ENCODE measurements at places on chromosomes 5 and 9. TPM values are rescaled to one million over a fixed set of nuclear protein-coding genes. Genes with fewer than 3 reads are reported as not detected.
A peak's percentile ranks its signal among the peaks of the same experiment; 100 is the strongest.

Gene PAEP
- not detected for total RNA-seq

- DNase-seq: no peak
Measured at GRCh38 chr5:5062525-5063302, 77.4 kb upstream of the ADAMTS16 start.

Gene REEP5
- total RNA-seq: 15.7 TPM

- no peak for DNase-seq
Measured at GRCh38 chr9:79687131-79687447, 115.3 kb downstream of the TLE4 start.

GRCh38 chr5:60026161-60026560, 132.6 kb upstream of the PDE4D start:
- DNase-seq: no peak

DNA sequence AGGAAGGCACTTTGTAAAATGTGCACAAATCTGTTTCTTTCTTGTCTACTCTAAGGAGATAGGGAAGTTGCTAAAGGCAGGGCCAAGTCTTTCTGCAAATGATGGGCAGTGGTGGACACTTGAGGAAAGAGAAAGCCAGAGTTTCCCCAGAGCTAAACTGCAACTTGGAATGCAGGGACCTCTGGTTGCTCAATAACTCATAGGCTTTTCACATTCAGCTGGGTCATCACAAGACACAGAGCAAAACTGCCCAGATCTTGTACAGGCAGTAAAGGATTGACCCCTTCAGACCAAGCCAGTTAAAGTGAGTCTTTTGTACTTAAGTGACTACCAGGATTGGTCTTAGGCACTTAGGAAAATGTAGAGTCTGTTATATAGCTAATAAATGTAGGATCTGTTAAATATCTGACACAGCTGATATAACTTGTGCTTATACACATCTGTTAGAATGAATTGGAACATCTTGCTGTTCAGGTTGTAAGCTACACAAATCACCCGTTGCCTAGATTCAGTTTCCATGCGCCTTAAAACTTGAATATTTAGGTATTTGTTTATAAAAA, 13.5 kb upstream of the AGXT2 start:
- no peak for DNase-seq

- no peak for DNase-seq
Measured at GRCh38 chr5:10480237-10480985, 38.7 kb downstream of the ROPN1L start.

DNA sequence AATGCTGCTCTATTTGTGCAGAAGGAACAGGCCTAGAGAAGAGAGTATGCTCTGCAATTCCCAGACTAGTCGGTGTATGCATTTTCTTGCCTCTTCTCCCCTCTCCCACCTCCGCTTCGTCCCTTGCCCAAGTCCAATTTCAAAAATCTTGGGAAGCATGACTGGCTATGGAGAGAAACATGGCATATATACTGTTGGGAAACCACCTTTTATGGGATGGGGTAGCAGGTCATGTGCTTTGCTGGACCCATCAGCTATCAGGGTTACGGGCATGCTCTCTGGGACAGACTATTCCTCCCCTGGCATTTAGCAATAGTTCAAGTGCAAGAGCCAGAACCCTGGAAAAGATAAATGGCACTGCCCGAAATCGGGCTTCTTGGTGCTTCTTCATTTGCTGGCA, 12.0 kb downstream of the ISL1 start:
- DNase-seq: no peak

Gene CDH9
- total RNA-seq: not detected

DNA sequence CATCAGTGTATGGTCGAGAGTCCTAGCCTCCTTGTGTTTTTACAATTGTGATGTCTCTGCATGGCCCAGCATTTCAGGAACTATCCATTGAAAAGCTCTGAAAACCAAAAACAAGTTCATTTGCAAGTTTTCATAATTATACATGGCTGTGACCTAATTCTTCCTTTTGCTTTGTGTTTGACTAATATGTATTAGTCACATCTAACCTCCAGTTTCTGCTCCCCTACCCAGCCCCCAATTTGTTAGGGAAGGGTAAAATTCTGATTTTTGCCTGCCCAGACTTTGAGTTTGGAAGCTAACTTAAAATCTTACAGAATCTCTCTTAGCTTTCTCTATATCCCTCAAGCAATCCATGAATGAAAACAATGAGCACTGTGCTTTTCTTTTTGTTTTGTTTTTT, 128.2 kb upstream of the SEMA6A start:
- no peak for DNase-seq

Gene CPEB4
- total RNA-seq: 23.6 TPM

Gene ATOSB
- total RNA-seq: 25.5 TPM

DNA sequence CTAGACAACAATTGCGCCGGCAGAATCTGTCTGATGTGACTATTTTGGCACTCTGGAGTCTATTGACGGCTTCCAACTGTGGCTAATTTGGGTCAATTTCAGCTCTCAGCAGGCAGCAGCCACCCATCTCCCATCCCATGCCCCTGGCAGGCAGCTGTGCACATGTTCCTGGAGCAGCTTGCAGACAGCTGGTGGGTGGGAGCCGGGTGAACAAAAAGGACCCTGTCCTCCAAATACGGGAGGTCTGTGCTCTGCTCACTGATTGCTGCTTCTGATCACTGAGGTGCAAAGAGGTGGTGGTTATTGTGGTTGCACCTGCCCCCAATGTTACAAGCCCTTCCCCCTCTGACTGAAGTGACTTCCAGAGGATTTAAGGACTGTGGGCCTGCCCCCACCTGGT, 45.0 kb upstream of the N4BP3 start:
- no peak for DNase-seq

Gene ZNF300
- total RNA-seq: 4.8 TPM

DNA sequence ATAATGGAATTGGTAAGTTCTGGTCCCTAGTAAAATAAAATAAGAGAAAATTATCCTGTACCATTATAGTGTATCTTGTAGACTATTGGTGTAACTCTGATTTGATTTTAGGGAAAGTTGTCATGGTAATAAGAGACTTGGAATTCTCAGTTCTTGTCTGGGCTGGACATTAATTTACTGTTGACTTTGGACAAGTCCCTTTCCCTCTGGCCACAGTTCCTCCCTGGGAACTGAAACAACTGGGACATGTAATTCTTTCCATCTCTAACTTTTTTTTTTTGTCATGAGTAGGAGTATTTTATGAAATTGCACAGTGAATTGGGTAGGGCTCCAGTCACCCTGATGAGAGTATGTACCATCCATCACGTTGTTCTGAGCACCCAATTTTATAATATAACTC, 15.0 kb downstream of the GLRA1 start:
- DNase-seq: no peak

- DNase-seq: no peak
Measured at GRCh38 chr5:169280696-169281095, 20.2 kb downstream of the SLIT3 start.

Gene ORM2
- not detected for total RNA-seq

DNA sequence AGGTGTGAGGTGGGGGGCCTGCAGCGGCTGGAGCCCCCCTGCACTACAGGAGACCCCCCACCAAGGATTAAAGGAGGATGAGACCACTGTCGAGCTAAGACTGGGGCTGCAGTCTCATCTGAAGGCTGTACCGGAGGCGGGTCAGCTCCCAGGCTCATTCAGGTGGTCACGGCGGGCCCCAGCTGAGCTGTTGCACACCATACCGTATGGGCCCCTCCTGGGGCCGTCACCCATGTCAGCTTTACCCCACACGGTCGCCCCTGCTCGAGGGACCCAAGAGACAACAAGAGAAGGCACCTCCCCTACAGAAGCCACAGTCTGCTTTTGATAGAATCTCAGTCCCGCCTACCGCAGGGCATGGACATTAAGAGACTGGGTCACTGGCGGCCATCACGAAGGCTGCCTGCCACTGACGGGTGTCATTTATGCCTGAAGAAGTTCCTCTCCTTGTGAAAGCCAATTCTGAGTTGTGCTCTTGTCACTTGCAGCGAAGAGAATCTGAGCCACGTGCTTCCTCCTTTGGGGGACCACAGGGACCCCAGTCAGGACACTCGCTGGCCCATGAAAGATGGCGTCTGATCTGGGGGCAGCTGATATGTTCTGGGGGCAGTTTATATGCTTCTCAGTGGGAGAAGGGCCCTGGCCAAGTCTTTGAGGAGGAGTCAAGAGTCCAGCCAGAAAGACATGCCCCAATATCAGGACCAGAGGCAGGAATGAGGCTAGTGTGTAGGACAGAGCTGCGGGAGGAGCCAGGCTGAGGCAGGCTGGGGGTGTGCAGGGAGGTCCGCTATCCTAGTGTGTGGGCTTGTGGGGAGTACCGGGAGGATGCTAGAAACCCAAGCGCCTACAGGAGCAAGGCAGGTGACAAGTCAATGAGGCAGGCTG, 102.4 kb downstream of the ZNF354C start:
- no peak for DNase-seq

Gene SPRY4
- total RNA-seq: 8.2 TPM

DNA sequence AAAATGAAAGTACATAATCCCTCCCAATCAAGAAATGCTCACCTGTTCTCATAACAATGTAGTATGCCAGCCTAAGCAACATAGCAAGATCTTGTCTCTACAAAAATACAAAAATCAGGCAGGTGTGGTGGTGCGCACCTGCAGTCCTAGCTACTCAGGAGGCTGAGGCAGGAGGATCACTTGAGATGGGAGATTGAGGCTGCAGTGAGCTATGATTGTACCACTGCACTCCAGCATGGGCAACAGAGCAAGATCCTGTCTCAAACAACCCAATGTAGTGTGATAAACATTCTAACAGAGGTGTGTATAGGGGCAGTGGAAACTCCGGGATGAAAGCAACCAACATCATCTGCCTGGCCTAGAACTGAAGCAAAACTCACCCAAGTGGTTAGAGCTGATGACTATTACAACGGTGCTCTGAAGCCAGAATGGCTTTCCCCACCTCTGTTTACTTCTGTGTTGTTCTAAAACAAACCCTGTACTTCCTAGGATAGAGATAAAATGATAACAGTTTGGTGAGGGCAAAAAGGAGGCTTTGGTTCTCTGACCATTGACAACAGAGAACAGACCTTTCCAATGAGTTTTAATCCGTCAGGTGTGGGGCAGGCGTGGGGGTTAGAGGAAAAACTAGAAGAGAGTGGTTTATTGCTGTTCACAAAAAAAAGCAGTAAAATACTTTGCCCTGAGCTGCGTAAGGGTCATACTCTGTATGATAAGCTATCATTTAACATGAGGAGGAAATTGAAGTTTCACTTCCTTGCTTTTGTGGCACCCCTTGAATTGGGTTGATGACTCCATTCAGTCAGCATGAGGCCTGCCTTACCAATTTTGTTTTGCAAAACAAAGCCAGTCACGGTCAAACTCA, 18.9 kb downstream of the WNT8A start:
- DNase-seq: no peak

GRCh38 chr9:93295031-93295430, 111.1 kb downstream of the WNK2 start:
- peak; percentile 51 for DNase-seq

Gene AQP7
- total RNA-seq: 22.1 TPM

- DNase-seq: no peak
Measured at GRCh38 chr9:7172154-7173115, 414.7 kb downstream of the KDM4C start.

- DNase-seq: no peak
Measured at GRCh38 chr5:109907731-109908130, 218.0 kb downstream of the MAN2A1 start.

Gene CDO1
- total RNA-seq: 0.40 TPM

- DNase-seq: no peak
Measured at GRCh38 chr9:81560851-81561732, 128.3 kb downstream of the TLE1 start.

Gene RNF183
- total RNA-seq: 0.14 TPM

Gene TAF1L
- not detected for total RNA-seq

Gene SPINK6
- not detected for total RNA-seq

DNA sequence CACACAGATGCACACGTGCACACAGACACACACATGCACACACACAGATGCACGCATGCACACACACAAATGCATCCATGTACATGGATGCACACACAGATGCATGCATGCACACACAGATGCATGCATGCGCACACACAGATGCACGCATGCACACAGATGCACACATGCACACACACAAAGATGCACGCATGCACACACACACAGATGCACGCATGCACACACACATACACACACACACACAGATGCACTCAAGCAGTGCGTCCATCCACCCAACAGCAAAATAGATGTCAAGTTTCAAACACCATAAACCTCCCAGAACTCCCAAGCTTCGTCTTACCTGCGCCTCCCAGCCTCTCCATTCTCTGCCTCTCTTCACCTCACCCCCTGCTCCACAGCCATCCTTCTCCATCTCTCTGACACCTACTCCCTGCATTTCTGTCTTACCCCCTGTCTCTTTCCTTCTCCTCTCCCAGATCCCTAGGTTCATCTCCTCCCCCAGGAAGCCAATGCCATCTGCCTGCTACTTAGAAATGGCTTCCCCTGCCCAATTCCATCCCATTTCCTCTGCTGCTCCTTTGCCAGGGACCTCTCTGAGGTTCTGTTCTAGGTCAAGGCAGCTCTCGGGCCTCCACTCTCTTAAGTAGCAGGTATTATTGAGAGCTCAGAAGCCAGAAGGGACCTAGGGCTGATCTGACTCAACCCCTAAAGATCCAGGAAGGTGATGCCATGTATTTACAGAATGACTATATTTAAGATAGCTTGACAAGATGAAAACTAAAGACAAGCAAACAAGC, 297.2 kb downstream of the MED10 start:
- DNase-seq: no peak

GRCh38 chr9:135667463-135668001, 4.4 kb downstream of the LCN9 start:
- DNase-seq: no peak

DNA sequence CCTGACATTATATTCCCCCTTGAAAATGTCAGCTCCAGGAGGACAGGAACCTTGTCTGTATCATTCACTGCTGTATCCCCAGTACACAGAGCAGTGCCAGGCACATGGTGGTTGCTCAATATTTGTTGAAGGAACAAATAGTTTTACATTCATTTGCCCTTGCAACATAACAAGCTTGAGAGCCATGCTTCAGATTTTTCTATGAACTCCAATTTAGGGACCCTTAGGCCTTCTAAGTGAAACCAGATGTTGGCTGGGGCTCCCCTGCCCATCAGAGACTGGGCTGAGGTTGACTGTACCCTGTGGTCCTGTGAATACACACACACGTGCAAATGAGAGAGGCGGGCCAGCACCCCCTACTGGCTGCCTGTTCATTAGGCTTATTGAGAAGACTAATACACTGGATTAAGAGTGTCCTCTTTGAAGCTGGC, 214.9 kb upstream of the WWC1 start:
- no peak for DNase-seq

- no peak for DNase-seq
Measured at GRCh38 chr9:115765060-115765459, 388.5 kb upstream of the PAPPA start.

- no peak for DNase-seq
Measured at GRCh38 chr9:95809686-95810085, 65.8 kb upstream of the ERCC6L2 start.
